ENCODE measurements at places on chromosomes 7 and 10.

- no peak for DNase-seq
These were observed 957 bp upstream of the SVIL start for GRCh38 chr10:29635711-29636144.

DNA sequence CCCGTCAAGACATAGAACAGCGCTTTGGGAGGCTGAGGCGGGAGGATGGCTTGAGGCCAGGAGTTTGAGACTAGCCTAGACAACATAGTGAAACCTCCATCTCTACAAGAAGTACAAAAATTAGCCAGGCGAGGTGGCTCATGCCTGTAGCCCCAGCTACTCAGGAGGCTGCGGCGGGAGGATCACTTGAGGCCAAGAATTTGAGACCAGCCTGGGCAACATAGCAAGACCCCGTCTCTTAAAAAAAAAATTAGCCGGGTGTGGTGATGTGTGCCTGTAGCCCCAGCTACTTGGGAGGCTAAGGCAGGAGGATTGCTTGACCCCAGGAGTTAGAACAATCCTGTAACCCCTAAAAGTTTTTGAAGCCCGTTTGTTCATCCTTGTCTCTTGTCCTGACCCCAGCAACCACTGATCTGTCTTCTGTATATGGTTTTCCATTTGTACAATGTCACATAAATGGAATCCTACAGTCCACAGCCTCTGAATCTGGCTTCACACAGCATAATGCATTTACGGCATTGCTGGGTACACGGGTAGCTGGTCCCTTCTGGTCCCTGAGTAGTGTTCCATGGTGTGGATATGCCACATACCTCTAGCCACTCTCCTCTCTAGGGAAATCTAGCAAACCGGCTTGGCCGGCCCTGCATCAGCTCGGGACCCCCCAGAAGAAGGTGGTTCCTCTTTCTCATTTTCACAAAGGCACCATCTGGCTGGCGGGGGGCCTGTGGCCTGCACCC is 8.4 kb downstream of the GTF2IRD1 start:
- no peak for DNase-seq

DNA sequence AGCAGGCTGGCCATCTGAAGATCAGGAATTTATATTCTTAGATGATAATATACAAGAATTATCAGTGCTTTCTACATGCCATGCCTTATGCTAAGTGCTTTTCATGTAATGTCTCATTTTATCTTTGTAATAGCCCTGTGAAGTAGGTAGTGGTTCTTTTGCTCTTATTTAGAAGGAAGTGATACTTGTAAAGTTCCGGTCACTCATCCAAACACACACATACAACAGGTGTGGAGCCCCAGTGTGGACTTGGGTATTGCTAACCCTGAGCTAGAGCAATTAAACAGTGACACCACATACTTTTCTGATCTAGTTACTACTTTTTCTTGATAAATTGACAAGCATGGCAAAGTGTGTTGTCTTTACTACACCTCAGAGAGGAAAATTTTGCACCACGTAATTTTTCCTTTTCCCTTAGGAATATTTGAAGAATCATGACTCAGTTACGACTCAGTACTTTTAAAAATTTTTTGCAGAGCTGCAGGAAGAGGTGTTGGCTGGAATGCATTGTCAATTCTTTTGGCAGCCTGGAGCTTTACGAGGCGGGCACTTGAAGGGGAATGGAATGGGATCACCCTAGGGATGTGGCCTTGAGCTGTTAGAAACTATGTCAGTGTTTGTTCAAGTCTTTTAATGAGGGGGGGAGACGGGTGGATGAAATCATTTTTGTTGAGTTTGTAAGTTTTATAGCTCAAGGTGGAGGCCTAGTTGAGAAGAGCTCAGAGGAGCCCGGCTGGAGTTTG is 212.5 kb upstream of the CELF2 start:
- DNase-seq: no peak

- no peak for DNase-seq
These were observed 814 bp downstream of the MEST start for GRCh38 chr7:130492523-130493274.

DNA sequence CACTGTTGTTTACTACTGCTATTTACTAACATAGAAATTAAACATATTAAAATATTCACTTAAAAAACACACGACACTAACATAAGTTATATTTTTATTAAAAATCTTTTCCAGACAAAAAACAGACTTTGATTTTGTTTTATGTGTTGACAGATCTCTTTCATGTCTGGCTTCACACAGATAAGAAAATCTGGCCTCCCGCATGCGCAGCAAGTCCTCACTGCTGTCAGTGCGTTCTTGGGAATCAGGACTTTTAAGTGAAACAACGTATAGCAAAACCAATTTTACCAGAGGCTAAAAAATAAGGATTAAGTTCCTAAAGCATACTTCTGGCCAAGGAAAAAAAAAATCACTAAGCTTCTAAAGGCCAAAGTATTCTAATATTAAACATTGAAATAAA is 1.2 kb upstream of the IDI1 start:
- peak; percentile 77 for DNase-seq

- DNase-seq: peak; percentile 64
These were observed 9.2 kb downstream of the BNIP3 start for GRCh38 chr10:131972474-131973071.

- DNase-seq: peak; percentile 81
These were observed 243.2 kb upstream of the TMEM229A start for GRCh38 chr7:124276005-124276622.

DNA sequence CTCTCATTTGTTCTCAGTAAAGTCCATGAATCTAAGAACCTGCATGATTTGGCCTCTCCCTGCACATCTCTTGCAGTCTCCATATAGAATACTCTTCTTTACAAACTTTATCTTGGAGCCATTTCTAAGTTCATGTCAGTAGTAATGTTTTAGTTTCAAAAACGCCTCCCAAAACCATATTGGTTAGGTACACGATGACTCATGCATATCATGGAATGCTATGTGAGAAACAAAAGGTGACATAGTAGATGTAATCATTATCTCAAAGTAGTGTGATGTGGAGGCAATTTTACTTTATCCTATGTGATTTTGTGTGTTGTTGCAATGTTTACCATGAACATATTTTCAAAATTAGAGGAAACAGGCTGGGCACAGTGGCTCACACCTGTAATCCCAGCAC is 520.7 kb downstream of the KCNMA1 start:
- no peak for DNase-seq

- peak; percentile 54 for DNase-seq
These were observed 731 bp upstream of the CRPPA start for GRCh38 chr7:16422103-16422435.

DNA sequence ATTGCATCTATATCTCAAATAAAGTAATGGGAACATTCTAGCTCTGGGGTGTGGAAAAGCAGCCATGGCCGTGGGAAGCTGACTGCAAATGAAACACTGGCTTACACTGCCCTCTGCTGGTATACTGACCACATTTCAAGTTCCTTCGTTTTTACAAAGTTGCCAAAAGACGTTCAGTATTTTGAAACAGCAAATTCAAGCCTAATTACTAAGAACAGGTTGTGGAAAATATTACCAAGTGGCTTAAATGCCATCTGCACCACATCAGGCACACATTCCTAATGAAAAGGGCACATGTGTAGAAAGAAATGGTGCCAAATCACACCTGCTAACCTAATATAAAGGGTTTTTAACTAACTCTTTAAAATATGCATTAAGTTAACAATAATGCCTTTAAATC is 83.9 kb downstream of the JAZF1 start:
- peak; percentile 55 for DNase-seq

- DNase-seq: no peak
These were observed 462.2 kb upstream of the LRRTM3 start for GRCh38 chr10:66463611-66464010.

- DNase-seq: no peak
These were observed 954.7 kb upstream of the ZNF722 start for GRCh38 chr7:63043657-63044543.

DNA sequence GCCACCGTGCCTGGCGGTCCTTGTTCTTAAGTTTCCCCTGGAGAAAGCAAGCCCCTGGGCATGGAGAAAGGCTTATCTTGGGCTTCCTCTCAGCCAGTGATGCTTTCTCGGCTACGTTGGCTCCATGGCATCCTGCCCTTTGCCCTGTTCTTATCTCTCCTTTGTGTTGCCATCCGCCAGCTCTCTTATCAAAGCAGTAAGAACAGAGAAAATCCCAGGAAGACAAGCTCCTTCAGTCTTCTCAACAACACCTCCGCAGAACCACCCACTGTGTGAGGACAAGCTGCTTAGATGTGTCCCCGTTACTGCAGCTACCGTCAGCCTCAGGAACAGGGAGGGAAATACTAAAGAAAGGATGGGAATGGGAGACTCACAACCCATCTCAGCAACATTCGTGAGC is 3.3 kb downstream of the PLEKHS1 start:
- no peak for DNase-seq

DNA sequence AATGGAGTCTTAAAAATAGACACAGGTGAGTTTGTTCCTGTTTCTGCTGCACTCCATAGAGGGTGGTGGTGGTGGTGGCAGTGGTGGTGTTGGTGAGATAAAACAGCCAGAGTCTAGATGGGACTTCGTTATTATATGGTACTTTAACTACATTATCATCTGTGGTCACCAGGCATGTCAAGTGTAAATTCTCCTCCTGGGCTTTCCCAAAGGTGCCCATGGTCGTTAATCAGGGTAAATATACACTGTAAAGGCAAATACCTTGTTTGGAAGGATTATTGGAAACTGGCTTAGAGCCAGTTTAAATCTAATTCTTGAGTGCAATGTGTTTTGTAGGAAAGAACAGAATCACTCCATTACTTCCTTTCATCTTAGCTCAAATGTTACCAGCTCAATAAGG is 21.5 kb upstream of the COMMD3 start:
- no peak for DNase-seq

DNA sequence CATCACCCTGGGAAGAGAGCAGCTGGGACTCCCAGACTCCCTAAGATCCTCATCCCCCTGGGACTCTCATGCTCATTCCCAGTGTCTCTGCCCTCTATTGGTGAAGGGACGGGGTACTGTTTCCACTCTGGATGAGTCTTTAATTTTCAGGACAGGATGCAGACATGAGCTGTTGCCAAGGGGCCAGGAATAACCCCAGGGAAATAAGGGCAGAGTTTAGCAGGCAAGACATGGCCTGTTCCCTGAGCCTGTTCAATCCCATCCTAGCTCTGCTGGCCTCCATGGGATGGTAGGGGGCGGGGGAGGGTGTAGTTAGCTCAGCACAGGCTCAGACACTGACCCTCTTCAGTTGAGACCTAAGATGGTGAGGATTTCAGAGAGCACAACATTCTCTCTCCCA is 14.0 kb downstream of the C10orf105 start:
- DNase-seq: no peak

DNA sequence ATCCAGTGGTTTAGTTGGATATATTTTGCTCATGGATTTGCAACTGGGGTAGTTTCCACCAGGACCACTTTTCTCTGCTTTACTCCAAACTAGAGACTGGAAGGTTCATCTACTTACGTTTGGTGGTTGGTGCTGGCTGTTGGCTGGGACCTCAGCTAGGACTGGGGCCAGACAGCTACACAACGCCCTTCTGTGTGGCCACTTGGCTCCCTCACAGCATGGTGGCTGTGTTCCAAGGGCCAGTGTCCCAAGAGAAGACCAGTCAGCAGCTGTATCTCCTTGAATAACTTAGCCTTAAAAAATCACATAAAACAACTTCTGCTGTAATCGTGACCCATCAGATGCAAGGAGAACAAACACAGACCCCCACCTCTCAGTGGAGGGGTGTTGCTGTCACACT is 4.2 kb upstream of the KCNH2 start:
- no peak for DNase-seq

DNA sequence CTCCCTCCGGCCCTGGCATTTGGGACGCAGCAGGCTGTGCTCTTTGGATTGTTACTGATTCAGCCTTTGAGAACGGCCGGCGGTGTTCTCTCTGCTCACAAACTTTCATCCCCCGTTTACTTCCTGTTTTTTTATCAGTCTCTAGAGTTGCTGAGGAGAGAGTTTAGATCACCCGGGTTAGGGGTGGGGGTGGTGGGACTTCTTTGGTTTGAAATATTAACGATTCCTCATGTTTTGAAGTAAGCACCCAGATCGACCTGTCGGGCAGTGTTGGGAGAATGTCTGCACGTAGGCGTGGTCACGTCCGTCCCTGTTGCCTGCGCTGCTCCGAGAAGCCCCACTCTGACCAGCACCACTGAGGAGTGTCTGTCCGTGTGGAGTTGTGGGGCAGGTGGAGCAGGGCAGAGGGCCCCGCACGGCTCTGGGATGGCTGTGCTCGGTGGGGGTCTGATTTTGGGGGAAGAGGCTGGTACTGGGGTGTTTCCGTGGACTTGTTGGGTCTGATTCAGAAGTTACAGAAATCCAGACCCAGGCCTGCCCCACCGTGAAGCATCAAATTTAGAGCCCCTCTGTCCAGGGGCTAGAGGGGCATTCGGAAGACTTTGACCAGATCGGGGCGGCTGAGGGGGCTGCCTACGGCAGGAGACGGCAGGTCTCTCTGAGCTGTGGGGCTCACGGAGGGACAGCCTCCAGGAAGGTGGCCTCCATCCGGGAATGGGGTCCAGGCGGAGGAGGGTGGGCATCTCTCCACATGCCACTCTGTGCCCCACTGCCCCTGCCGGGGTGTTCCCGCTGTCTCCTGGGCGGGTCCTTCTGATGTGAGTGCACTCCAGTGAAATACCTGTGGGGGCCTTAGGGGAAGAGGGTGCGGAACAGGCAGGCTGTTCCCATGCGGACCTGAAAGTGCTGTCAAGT is 7.4 kb downstream of the INPP5A start:
- DNase-seq: peak; percentile 89

- no peak for DNase-seq
These were observed 790 bp downstream of the ADAM22 start for GRCh38 chr7:87934699-87935383.

DNA sequence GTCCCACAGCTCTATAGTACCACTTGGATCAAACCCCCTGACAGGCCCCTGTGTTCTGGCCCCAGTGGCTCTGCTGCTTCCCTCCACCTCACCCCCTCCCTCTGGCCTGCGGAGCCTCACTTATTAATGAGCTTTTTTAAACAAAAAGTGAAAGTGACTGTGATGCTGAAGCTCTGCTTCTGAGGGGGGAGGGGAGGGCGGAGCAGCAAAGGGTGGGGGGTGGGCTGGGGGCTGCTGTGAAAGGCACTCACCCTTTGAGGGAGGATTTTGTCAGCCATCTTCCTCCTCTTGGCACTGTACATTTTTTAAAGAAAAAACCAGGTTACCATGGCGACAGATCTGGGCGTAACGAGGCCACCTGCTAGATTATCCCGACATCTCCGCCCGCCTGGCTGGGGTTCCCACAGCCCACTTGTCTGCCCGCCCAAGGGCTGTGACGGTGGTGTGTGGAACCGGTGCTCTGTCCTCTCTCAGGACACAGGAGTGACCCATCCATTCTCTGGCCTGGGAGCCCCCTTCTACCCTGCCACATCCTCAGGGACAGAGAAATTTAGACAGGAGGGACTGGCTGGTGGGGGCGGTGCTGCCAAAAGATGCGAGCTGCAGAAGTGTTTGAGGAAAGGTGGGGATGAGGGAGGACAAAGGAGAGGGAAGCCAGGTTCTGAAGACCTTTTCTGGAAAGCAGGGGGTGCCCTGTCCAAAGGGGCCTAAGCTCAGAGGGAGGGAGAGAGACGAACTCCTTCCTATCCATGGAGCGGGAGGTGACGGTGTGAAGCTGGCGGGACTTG is 4.9 kb downstream of the SMARCD3 start:
- peak; percentile 52 for DNase-seq

All from OCI-M1 (cell line).